ENCODE measurements at places on chromosomes 5 and 9.
A peak's percentile ranks its signal among the peaks of the same experiment; 100 is the strongest.

DNA sequence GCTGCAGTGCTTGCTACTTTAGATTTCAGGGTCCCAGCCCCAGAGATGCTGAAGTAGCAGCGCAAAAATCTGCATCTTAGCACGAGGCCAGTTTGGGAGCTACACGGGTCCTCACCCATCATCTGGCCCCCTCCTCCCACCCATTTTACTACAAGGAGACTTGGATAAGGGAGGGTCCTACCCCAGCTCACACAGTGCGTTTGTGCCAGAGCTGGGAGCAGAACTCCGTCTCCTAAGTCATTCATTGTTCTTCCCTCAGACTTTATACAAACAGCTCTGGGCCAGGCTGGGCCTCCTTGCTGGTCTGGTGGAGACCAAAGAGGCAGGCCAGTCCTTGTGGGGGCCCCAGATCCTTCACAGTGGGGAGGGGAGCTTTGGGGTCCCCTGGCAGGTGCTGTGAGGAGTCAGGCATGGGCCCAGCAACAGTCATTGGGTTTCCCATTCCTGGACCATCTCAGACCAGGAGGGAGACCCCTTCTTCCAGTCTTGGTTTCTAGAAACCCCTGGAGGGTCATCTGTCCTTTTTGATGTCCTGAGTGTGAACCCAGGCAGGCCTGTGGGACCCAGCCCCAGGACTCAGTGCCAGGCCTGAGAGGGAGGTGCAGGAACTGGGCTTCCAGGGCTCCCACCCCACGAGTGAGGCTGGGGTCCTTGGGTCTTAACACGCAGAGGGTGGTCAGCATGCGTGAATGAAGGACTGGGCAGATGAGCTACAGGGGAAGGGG, 2.3 kb upstream of the IL17B start:
- DNase-seq = no peak

DNA sequence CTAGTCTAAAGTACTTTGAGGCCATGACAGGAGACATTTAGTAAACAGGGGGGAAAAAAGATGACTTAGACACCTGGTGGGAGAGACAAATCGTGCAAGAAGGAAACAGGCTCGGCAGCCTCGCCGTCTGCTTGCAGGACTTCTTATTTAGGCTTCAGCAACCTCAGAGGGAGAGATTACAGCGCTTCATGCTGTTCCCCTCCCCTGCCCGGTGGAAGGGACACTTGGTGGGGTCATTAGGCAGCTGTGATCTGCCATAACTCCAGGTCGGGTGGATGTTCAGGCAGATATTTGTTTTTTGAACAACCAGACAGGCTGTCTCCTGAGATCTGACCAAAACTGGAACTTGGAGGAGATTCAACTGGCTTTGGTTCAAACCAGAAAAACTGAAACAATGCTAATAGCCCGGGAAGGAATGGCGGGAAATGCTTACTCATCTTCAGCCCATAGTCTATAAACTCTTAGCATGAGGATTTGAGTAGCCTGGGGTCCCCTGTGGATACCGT, 38.1 kb upstream of the CD180 start:
- DNase-seq = peak; percentile 17

DNA sequence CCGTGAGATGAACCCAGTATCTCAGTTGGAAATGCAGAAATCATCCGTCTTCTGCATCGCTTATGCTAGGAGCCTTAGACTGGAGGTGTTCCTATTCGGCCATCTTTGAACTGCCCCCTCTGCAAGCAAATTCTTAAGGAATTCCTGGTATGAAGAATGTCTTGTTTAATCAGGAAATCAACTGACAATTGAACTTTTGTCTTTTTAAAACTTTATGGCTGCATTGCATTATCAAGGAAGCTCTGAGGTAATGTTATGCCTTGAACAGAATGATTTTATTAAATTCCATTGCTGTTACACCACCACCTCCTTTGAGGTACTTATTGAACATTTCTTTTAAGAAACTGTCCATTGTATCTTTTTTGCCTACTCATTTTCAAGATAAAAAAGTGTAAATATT, 1915.7 kb upstream of the CDH9 start:
- DNase-seq = no peak

- DNase-seq = no peak
These were observed at the start of gene ARHGEF28 for GRCh38 chr5:73625944-73626811. ARHGEF28 (plus strand) TSS chr5:73626196; CDS start chr5:73684852, 58,656 bp downstream.

GRCh38 chr9:27124151-27124550, 15.1 kb downstream of the TEK start:
- DNase-seq = no peak

DNA sequence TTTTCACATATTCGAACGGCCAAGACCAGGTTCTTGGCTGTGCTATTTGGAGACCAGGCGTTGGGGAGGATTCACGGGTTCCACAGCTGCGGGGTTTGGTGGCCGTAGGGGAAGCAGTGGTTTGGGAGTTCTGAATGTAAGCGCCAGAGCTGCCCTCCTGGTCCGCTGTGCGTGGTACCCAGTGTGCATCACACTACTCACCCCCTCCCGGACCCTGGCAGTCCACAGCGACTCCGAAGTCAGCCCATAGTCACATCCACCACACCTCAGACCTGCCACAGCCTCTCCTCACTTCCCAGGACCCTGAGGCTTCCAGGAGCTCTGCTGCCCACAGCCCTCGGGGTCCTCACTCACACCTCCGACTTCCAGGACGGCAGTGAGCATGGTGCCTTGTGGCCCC, 26.8 kb downstream of the AMBP start:
- DNase-seq = no peak

- DNase-seq = no peak
These were observed 58.4 kb downstream of the ARL15 start for GRCh38 chr5:54251981-54252380.

- no peak for DNase-seq
These were observed 98.0 kb downstream of the COL5A1 start for GRCh38 chr9:134739660-134739968.

DNA sequence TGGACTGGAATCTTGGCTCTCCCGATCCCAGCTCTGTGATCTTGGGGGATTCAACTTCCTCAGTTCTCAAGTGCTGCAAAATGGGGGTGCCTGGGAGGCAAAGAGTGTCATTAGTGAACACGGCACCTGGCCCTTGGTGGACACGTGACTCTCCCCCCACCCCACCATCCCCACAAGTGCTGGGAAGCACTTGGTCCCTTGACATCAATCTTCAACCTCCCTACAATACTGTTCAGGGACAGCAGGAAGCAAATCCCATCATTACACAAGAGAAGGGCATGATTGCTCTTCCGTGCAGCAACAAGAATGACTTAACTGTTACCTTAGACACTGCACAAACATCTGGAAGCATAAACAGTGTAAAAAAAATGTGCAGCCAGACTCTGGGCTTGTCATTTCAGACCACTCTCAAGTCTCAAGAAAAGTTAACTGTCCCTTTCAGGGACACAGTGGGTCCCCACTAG, 61.4 kb downstream of the PSMB7 start:
- no peak for DNase-seq
